Activated CD8-positive, alpha-beta memory T cell treated with anti-CD3 and anti-CD28 coated beads, Interleukin-2, amount 50 U/mL, for 4 hours (primary cell): ENCODE measurements at places on chromosomes 1 and 21.

DNA sequence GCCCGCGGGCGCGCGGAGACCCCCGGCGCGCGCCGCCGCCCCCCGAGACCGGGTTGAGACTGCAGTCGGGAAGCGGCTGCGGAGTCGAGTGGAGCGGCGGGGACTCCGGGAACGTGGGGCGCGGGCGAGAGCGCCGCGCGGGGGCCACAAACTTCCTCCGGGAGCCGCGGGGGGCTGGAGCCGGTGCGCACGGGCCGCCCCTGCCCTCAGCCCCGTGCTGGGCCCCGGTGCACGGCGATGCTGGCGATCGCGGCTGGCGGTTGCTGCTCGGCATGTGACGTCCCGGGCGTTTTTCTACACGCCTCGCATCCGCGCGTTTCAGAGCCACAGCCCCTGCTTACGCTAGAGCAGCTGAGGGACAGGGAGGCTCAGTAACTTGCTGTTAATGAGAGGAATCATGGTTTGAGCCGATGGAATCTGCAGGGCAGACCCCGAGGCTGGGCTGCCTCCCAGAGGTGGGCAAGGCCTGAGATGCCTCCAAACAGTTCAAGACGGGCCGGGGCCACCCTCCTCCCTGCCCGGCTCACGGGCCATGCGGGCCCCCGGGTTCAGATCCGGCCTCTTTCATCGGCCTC is 520 bp downstream of the TMEM201 start:
- peak; percentile 40 for DNase-seq

DNA sequence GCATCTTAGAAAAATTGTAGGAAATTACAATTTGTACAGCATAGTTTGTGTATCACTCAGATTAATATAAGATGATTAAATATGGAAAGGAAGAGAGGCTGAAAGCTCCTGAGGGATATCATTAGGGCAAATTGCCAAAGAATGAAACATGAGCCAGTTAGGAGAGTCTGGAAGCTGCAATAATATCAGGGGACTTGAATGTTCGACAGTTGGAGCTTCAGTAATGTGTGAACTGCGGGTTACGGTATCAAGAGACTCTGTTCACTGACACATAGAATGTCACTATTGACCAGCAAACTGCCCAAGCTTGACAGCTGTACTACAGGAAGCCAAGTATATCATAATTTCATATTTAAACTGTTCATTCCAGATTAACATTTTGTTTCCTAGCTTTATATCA is 157.2 kb downstream of the DENND1B start:
- DNase-seq, result no peak

GRCh38 chr21:26368591-26369320 is 198.2 kb upstream of the APP start:
- DNase-seq, result no peak

DNA sequence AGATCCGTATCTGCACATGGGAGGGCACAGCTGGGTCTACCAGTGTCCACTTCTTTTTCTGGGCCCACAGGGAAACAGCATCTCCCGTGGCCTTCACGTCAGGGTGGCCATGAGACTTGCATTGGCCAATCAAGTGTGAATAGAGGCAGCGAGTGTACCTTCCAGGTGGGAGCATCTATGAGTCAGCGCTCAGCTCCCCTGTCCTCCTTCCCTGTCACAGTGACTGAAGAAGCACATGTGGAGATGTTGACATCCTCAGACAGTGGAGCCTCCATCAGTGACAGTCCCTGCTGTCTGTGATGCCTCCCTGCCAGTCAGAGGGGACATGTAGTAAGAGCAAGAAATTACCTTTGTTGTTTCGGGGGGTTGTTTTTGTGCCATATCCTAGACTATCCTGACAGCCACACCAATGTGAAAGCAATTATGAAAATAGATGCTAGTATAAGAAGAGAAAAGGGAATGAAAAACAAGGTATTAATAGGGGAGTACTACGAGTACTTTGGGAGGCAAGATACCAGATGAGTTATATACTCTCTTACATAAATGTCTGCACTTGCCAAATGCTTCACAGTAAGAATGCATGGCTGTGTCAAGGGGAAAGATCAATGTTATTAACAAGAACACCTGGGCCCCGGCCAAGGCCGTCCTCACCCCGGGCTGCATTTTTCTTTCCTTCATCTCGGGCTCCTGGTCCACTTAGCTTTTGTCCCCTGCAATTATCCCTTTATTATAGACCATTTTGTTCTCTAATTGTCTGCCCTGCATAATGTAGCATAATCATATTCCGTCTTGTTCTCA is 86.0 kb downstream of the MATN1 start:
- DNase-seq, result no peak

GRCh38 chr1:227952374-227953021 is 4.8 kb upstream of the WNT9A start:
- DNase-seq, result no peak

- peak; percentile 45 for DNase-seq
Measured at GRCh38 chr1:26318338-26319064, 743 bp downstream of the CD52 start.

- DNase-seq, result no peak
Measured at GRCh38 chr1:1332774-1333480, 1.8 kb downstream of the TAS1R3 start.

DNA sequence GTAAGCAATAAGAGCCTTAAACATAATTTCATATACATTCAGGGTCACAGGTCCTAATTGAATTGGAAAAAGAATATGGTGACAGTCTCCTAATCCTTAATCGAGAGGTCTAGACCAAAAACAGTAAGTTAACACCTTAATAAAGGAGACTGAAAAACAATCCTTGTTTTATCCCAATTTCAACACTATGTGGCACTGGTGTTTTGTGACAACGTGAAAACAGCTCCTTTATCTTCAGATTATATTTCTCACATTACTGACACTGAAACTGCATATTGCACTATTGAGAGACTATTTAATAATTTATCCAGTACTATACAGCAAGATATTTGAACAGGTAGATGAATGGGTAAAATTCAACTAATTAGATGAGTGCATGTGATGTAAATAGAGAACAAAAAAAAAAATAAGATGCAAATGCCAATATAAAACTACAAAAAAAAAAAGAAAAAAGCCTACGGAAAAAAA is 34.1 kb downstream of the TP53BP2 start:
- no peak for DNase-seq

DNA sequence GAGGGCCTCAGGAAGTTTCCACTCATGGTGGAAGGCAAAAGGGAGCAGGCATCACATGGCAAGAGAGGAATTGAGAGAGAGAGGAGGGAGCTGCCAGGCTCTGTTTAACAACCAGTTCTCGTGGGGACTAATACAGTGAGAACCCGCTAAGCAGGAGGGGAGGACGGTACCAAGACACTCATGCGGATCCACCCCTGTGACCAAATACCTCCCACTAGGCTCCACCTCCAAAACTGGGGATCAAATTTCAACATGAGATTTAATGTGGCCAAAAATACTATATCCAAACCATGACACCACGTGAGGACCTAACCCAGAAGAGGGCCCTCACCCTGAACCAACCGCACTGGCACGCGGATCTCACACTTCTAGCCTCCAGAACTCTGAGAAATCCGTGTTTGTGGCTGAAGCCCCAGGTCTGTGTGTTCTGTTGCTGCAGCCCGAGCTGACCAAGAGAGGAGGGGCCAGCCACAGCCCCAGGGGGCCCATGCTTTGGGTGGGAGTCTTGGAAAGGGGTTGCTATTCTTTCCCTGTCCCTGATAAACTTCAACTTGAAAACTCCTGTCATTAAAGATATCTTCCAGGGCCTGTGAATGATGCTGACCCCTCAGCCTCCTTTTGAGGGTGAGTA is 32.0 kb downstream of the TRIM67 start:
- DNase-seq, result no peak

DNA sequence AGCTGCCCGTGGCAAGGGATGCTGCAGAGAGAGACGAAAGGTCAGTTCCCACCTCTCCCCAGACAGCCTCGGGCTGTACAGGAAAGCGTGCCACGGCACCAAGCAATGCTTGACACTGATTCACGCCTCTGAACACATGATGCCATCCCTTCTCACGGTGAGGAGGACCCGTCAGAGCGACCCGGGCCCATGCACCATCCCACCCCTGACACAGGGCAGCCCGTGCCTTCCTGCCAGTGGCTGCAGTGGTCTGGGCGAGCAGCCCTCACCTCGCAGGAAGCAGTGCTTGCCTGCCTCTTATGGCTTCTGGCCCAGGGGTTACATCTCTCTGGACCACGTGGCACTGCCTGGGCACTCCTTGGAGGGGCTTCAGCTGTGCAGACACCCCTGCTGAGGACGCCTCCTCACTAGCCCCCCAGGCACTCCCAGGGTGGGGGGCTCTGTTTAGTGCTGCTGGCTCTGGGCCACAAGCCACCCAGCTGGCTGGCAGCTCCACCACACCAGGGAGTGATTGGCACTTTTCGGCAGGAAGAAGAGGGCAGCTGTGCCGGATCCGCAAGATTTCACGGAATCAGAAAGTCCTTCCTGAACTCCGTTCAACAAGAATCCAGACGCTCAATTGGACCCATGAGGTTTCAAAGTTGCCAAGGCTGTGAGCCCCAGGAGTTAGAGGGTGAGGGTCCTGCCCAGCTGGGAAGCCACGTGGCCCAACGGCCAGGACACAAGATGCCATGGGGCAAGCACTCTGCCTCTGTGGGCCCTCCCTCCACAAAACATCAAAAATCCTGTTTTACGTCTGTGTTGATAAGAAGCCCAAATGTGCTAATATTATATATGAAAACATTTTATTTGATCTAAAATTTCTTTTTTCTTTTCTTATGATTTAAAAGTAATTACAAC is 34.8 kb upstream of the SLC19A1 start:
- no peak for DNase-seq

- no peak for DNase-seq
Measured at GRCh38 chr1:40820251-40820797, 36.7 kb downstream of the KCNQ4 start.

- DNase-seq, result no peak
Measured at GRCh38 chr1:236240675-236241074, 41.1 kb downstream of the ERO1B start.

DNA sequence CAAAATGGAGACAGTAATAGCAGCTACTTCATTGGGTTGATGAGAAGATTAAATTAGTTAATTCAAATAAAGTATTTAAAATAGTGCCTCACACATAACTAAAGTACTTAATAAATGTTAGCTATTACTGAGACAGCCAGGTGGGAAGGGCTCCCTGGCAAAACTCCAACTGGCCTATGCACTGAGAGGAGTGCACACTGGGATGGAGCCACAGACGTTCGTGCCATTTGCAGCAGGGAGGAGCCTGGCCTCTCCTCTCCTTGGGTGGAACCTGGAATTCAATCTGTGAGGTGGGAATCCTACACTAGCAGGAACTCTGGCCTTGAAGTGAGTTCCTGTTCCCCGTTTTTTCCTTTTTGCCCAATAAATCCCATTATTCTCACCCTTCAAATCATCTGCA is 28.1 kb downstream of the SLC5A9 start:
- DNase-seq, result no peak

DNA sequence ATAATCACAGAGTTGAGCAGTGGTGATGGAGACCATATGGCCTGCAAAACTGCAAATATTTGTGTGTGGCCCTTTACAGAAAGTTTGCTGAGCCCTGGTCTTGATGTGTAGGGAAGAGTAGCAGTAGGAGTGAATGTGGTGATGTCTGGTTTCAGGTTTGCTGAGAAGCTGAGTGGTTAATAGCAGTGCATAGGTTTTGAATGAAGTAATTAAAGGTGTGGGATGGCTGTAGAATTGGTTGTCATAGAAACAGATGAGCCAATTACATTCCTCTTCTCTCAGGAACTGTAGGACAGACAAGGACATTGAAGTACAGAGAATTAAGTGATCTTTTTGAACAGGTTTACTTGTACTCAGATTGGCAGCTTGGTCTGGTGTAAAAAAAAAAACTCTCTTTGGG is 37.4 kb downstream of the PRDM2 start:
- DNase-seq, result no peak

DNA sequence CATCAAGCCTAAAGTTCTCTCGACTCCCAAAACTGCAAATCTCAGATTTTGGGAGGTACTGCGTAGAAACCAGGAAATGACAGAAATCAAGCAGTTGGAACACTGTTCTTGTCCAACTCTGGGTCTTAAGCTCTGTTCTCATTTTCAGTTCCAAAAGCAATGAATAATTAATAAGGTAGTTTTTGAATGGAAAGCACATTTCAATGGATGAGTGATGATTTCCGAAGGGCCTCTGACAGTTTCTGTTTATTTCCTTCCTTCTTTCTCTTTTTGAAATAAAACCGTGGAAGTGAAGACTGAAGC is 20.9 kb upstream of the TARBP1 start:
- DNase-seq, result no peak

DNA sequence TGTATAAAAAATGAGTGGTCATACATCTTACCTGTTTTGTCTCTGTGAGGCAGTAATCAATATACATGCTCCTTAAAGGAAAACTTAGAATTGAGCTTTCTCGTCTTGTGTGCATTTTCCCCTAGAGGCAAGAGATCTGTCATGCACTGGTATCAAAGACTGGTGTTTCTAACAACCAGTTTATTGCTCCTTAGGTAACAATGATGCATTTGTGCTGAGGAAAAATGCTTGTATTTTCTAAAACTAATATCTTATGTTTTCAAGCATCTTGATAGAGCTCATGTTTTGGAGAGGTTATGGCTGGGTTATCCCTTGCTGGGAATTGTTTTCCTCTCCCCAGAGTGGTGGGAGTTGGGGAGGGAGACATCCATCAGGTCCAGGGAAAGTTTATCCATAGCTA is 23.9 kb upstream of the CCDC190 start:
- no peak for DNase-seq

DNA sequence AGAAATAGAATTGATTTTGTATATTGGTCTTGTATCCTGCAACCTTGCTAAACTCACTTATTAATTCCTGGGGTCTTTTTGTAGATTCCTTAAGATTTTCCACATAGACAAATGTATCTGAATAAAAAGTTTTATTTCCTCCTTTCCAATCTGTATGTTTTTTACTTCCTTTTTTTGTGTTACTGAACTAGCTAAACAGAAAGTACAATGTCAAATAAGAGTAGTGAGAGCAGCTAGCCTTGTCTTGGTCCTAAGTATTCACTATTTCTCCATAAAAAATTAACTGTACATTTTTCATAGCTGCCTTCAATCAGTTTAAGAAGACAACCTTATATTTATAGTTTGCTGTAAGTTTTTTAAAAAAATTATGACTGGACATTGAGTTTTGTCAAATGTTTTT is 74.9 kb downstream of the FASLG start:
- no peak for DNase-seq

- no peak for DNase-seq
Measured at GRCh38 chr1:228853191-228853590, 117.9 kb downstream of the RHOU start.

DNA sequence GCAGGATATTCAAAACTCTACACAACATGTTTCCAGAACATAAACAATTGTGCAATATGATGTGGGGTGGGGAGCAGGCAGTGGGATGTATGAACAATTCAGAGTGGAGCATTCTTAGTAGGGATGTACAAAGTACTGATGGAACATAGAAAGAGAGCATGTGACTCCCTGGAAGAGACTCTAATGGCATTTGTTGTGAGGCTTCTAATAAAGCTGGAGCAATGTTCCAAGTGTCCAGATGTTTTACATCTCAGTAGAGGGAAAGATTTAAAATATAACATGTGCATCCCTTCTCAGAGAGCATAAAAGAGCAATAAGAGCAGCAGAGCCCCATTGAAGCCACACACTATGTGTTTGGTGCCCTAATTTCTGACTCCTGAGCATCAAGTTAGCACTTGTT is 116.5 kb downstream of the BRINP2 start:
- DNase-seq, result no peak

- no peak for DNase-seq
Measured at GRCh38 chr1:175612286-175612685, 131.1 kb downstream of the TNR start.
